ENCODE measurements at places on chromosomes 4 and X.

- DNase-seq = no peak
These were observed 639.6 kb downstream of the IQCM start for GRCh38 chr4:149176039-149176438.

- no peak for DNase-seq
These were observed 12.1 kb upstream of the PLAC1 start for GRCh38 chrX:134670134-134670924.

DNA sequence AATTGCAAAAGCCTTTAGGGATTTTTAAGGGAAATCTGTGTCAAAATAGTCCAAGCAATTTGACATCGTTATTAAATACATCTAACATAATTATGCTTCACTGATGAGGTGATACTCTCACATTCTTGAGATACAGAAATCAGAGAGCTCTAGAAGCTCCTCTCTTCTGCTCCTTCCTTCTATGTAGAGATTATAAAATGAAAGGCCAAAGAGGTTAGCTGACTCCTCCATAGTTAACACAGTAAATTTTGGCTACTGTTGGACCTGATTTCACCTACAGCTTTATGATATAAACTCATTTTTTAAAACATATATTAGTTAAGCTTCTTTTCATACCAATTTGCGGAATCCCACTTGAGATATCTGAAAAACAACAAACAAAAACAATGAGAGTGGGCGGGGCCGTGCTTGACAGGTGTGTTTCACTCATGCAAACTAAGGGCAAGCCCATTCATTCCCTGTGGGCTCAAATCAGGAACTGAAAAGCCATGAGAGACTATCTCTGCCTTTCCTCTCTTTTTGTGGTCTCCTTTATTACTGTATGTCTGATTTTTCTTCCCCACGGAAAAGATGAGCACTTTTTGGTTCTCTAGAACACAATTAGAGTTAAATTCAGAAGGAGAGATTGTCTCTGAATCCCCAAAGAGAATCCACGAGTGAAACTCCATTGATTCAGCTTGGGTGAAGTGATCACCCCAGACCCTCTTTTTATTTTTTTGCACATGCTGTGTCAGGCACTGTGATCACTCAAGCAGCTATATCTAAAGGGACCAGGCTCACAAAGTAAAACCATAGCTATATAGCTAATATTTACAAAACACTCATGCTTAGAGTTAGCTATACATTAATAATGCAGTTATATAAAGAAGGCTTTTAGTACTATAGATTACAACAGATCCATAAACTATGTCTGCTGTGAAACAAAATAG lies 566.3 kb downstream of the IL15 start:
- no peak for DNase-seq

DNA sequence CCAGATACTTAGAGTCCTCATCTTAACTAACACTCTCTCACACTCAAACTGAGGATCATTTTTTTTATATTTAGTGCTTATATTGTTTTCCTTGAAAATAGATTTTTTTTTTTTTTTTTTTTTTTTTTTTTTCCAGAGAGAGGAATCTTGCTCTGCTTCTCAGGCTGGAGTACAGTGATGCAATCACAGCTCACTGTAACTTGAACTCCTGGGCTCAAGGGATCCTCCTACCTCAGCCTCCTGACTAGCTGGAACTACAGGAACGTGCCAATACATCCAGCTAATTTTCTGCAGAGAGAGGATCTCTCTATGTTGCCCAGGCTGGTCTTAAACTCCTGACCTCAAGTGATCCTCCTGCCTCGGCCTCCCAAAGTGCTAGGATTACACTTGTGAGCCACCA lies 650.3 kb upstream of the ATOH1 start:
- no peak for DNase-seq

- DNase-seq = no peak
These were observed 548.7 kb downstream of the DACH2 start for GRCh38 chrX:86696951-86697350.

DNA sequence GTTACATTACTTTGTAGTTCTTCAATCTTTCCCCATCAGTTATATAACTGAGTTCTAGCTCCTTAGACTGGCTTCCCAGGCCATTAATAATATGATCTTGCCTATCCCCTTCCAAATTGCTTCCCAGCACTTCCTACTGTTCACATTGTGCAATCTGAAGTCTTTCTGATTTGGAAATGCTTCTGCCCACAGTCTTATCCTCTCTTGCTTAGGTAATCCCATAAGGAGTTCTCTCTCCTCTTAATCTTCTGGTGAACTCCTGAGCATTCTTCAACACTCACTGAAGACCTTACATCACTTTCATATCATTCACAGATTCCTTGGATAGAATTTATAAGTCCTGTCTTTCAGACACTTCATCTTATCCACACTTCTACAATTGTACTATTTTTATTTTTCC lies 132.7 kb upstream of the TTC29 start:
- DNase-seq = no peak

- DNase-seq = no peak
These were observed 135.8 kb upstream of the FRG1 start for GRCh38 chr4:189804894-189805293.

DNA sequence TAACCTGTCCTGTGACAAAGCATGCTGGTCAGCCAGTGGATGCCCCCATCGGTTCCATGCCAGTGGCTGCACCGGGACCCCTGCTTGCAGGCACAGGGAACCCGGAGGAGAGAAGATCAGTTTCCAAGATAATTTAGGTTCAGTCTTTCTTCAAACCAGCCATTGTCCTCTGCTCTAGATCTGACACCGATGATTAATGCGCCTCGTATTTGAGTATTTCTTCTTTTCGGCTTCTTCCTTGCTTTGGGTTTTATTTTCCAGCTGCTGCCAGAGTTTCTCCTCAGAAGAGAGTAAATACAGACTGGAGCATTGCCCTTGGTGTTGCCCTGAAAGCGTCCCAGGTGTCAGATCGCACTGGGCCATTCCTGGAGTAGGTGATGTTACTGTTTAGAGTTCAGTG lies 19.2 kb upstream of the BCOR start:
- no peak for DNase-seq

DNA sequence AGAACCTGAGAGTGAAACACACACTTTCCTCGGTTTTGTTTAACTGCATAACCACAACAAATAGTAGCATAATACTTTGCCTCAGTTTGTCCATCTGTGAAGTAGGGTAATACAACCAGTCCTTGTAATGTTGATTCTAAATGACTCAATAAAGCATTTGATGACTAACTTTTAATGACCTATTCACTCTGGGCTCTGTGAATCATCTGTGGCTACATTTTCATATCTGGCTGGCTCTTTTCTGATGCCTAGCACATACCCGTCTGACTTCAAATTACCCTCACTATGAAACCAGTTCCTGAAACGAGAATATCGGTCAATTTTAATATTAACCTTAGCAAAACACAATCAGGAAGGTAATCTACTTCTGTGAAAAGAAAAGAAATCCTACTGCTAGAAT lies 151.0 kb downstream of the SH2D1A start:
- DNase-seq = no peak

DNA sequence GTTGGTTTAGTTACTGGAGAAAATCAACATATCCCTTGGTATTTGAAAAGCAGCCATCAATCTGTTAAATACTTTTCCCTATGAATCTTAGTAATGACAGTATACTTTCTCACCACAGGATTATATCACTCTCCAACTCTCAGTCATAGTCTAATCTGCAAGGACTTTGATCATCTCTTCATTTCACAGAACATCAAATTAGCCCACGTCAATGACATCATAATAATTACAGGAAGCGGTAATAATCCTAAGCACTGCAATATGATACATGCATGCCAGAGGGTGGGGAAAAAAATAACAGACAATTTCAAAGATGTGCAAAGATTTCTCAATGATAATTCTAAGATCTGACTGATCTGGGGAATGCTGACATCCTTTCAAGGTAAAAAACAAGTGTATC lies 404.1 kb downstream of the GPM6A start:
- no peak for DNase-seq

DNA sequence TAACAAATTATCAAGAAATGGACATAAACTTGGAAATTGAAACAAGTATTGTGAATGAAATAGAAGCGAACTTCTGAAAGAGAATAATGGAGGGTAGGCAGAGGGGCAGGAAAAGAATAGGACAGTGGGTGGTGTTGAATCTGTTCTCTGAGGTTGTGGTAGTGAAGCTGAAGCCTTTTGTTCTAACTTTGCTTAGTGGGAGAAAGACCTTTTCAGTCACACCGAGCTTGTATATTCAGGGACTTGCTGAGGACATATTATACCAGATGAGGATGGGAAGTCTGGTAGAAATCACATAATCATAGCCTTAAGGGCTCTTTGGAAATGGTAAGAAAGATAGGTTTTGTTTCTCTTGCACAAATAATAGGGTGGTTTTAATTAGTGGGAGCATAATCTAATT lies 115.4 kb upstream of the NDST4 start:
- DNase-seq = no peak

GRCh38 chr4:153486281-153487151 lies 20.4 kb downstream of the TMEM131L start:
- DNase-seq = no peak

DNA sequence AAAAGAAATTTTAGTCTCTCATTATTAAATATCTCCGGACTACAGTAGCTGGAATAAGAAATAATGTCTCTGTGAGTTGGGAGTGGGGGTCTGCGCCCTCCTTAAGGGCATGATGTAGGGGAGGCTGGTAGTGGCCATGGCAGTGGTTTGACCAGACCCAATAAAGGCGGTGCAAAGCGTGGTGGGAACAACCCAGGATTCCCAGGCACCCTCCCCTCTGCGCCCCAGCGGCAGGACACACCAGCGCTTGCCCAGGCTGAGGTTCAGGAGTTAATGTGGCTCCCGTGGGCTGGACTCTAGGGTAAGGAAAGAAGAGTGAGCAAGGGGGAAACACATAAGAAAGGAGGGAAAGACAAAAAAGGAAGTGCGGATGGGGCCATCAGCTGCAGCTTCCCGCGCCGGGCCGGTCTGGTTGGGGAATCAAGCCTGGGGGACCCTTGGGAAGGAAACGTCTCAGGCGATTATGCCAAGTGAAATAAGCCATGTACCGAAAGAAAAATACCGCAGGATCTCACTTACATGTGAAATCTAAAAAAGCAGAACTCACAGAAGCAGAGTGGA lies 157.5 kb upstream of the SMIM31 start:
- no peak for DNase-seq

DNA sequence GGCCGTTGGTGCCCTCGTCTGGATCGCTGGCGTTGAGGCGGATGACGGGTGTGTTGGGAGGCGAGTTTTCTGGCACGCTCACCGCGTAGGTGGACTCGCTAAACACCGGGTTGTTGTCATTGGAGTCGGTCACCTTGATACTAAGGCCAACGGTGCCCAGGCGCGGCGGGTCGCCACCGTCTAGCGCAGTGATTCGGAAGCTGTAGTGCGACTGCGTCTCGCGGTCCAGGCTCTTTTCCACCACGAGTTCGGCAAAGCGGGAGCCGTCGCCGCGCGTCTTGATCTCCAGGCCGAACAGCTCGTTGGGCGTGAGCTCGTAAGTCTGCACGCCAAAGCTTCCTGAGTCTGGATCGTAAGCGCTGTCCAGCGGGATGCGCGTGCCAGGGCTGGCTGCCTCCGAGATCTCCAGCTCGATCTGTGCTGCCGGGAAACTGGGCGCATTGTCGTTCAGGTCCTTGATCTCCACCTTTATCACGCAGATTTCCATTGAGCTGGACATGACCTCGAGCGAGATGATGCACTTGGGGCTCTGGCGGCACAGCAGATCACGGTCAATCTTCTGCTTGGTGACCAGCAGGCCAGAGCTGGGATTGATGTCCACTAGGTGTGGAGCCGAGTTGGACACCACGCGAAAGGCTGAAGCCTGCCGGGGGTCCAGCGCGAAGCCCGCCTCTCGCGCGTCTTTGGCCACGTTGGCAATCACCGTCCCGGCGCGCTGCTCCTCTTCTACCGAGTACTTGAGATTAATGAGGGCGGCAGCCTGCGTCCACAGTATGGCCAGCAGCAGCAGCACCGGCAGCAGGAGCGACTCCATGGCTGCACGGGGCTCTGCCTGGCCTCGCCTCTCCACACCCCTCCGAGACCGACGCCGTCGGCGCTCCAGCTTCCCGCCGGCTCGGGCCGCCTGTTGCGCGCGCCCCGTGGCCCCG lies 2.0 kb downstream of the PCDH19 start:
- DNase-seq = no peak

- DNase-seq = no peak
These were observed 39.7 kb downstream of the TRIM61 start for GRCh38 chr4:164937576-164938270.

DNA sequence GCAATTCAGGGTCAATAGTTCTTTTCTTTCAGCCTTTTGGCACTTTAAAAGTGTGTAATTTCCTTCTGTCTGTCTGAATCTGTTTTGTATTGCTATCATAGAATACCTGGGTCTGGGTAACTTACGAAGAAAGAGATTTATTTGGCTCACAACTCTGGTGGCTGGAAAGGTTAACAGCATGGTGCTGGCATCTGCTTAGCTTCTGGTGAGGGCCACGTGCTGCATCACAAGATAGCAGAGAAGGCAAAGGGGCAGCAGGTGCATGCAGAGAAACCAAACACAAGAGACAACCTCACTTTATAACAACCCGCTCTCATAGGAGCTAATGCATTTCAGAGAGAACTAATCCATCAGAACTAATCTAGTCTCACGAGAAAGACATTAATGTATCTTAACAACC lies 18.8 kb downstream of the RGN start:
- no peak for DNase-seq

- DNase-seq = no peak
These were observed 961.7 kb downstream of the RPA4 start for GRCh38 chrX:97845451-97845850.

DNA sequence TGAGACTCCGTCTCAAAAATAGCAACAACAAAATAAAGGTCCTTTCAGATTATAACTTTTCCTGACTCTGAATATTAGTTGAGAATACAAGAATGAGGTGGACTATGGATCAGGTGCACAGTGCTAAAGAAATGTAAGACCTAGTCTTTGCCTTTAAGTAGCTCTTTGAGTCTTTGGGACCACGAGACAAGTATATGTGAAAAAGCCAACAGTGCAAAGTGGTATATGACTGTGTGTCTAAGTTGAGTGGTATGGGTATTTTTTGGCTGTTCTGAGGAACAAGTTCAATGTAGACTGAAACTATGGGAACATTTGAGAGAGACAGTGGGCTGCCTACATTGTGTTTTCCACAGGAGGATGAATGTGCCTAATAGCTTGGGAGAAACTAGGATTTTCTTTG lies 2.8 kb downstream of the GAB1 start:
- DNase-seq = no peak
